ENCODE measurements at places on chromosomes 5 and 9. TPM values are rescaled to one million over a fixed set of nuclear protein-coding genes. Genes with fewer than 3 reads are reported as not detected.

The BTNL8 gene
- polyA plus RNA-seq, result not detected

The HAVCR1 gene
- polyA plus RNA-seq, result not detected

The SV2C gene
- not detected for polyA plus RNA-seq

The DMRT3 gene
- polyA plus RNA-seq, result not detected

The C9orf57 gene
- not detected for polyA plus RNA-seq

The C9orf153 gene
- polyA plus RNA-seq, result not detected
